Glutamatergic neuron (in vitro differentiated cells): ENCODE measurements at places on chromosomes 4 and X. TPM values are rescaled to one million over a fixed set of nuclear protein-coding genes. Genes with fewer than 3 reads are reported as not detected.

The PAK3 gene
- total RNA-seq: 31.5 TPM

The IL2 gene
- not detected for total RNA-seq

GRCh38 chr4:61468024-61468720 lies 268.0 kb downstream of the ADGRL3 start:
- H3K27me3 ChIP-seq: peaks cover 2% of the 10 kb centered on the region
- H3K36me3 ChIP-seq: no peaks in the 10 kb centered on the region
- no peak overlapping the region for H3K4me3 ChIP-seq
- no peak overlapping the region for H3K27ac ChIP-seq

- no peaks in the 10 kb centered on the region for H3K36me3 ChIP-seq
- no peaks in the 10 kb centered on the region for H3K4me1 ChIP-seq
- peaks cover 2% of the 10 kb centered on the region for H3K27me3 ChIP-seq
- no peak for DNase-seq
- H3K27ac ChIP-seq: no peak overlapping the region
Measured at GRCh38 chr4:163866728-163867315, 372.3 kb downstream of the TMA16 start.

DNA sequence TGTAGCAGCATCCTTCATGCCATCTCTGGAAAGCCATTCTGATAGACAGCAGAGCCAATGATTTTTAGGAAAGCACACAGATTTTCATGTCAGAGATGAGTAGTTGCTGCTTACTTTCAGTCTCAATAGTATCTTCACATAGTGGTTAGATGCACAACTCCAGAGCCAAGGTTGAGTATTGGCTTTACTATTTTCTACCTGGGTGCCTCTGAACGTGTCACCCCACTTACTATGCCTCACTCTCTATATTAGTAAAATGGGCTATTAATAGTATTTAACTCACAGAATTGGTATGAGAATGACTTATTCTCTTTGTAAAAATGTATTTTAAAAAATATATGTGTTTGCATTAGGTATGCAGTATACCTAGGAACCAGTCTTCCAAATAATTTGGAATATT lies 108.8 kb upstream of the STIM2 start:
- DNase-seq: no peak
- H3K4me1 ChIP-seq: no peaks in the 10 kb centered on the region
- no peak overlapping the region for H3K27ac ChIP-seq
- H3K4me3 ChIP-seq: no peak overlapping the region
- H3K27me3 ChIP-seq: peaks cover 2% of the 10 kb centered on the region
- no peaks in the 10 kb centered on the region for H3K36me3 ChIP-seq
